Thoracic aorta endothelial cell (primary cell): ENCODE measurements at places on chromosomes 12 and 14. TPM values are rescaled to one million over a fixed set of nuclear protein-coding genes. Genes with fewer than 3 reads are reported as not detected.

OR4K1 gene
- not detected in 2 replicates for total RNA-seq

ATF7IP gene
- total RNA-seq: 63.4 and 69.9 TPM in 2 replicates

RBMS2 gene
- total RNA-seq: 43.8 and 53.7 TPM in 2 replicates

FRMD6 gene
- 72.3 and 136 TPM in 2 replicates for total RNA-seq

HPD gene
- total RNA-seq: not detected in 2 replicates

CLMN gene
- total RNA-seq: 7.4 and 10.0 TPM in 2 replicates

NTS gene
- total RNA-seq: not detected in 2 replicates

GLT1D1 gene
- total RNA-seq: not detected in 2 replicates

CCDC38 gene
- total RNA-seq: 0.07 and 0.13 TPM in 2 replicates

SLC17A8 gene
- total RNA-seq: not detected in 2 replicates

CEBPE gene
- not detected in 2 replicates for total RNA-seq

ZDHHC22 gene
- not detected in 2 replicates for total RNA-seq
